Colonic mucosa (tissue), 4 donors: ENCODE measurements at places on chromosomes 3 and 15.

DNA sequence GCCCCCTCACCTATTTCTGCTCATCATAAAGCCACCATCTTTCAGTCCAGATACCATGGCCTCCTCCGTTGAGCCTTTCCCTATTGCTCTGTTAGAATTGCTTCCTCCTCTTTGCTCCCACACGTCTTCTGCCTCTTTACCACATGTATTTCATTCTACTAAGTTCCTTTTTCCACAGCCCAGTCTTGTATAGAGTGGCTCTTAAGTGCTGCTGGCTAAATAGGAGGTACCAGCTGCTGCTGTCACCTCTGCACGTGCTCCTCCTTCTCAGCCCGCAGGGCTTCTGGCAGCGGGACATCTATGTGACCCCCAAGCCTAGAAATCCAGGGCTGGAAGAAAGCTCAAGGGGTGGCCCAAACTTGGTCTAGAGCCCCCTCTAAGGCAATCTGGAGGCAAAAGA, 38.8 kb upstream of the PLXND1 start:
- no peaks in the 10 kb centered on the region for H3K27me3 ChIP-seq
- DNase-seq: no peak
- H3K36me3 ChIP-seq: no peaks in the 10 kb centered on the region
- H3K27ac ChIP-seq: no peak overlapping the region

DNA sequence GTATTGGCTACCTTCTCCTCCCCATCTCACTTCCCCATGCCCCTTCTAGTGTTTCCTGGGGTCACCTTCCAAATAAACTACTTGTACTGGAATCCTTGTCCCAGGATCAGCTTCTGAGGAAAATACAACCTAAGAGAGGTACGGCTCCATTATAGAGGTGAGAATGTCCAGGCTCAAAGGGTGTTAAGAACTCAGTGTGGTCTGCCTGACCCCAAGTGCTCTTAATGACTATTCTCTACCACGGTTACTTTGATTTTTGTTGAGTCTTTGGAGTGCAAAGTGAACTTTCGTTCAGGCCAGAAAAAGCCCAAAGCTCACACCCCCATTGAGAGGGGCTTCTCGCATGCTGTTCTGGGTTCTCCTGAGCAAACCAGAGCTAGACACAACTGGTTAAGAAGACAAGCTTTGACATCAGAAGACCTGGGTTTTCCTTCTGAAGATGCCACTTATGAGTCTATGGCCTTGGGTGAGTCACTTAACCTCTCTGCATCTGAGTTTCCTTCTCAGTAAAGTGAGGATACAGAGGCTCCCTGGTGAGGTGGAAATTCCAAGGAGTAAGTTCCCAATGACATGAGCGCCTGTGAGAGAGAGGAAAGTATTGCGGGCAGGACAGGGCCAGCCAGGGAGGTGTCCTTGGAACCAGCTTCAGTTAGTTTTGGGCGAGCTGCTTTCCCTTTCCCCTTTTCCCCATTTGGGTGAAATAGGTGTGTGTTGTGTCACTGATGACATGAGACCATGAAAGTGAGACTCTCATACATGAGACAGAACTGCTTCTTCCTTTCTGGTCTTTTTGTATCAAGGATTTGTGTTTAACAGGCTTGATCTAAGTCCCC, 475.0 kb upstream of the PROK2 start:
- no peak overlapping the region for H3K4me3 ChIP-seq
- no peaks in the 10 kb centered on the region for H3K4me1 ChIP-seq
- no peaks in the 10 kb centered on the region for H3K36me3 ChIP-seq
- DNase-seq: no peak
- no peak overlapping the region for H3K27ac ChIP-seq

- H3K36me3 ChIP-seq: no peaks in the 10 kb centered on the region
- no peaks in the 10 kb centered on the region for H3K27me3 ChIP-seq
- no peaks in the 10 kb centered on the region for H3K4me1 ChIP-seq
- no peak overlapping the region for H3K27ac ChIP-seq
- H3K4me3 ChIP-seq: no peak overlapping the region
These were observed 195.4 kb downstream of the KLF13 start for GRCh38 chr15:31522028-31522427.

- no peaks in the 10 kb centered on the region for H3K36me3 ChIP-seq
- no peak overlapping the region for H3K4me3 ChIP-seq
- H3K27ac ChIP-seq: no peak overlapping the region
- DNase-seq: no peak
- no peaks in the 10 kb centered on the region for H3K4me1 ChIP-seq
These were observed 34.9 kb downstream of the PIK3R4 start for GRCh38 chr3:130711565-130712324.

DNA sequence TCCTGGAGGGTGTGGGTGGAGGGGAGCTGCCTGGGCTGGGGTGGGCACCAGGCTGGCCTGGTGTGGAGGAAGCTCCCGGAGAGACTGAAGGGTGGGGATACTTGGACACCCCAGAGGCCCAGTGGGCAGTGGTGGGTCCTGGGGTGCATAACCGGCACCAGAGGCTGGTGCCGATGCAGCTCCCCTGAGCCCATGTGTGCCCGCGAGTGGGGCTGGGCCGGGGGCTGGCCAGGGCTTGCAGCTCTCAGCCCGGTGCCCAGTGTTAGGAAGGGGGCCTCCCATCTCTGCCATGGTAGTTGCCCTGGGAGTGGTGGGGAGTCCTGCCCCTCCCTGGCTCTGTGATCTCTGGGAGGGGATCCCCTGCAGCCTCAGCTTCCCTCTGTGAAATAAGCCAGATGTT, 9.3 kb downstream of the PLXNA1 start:
- H3K27me3 ChIP-seq: no peaks in the 10 kb centered on the region
- H3K36me3 ChIP-seq: no peaks in the 10 kb centered on the region
- no peak for DNase-seq

- no peak overlapping the region for H3K27ac ChIP-seq
- no peaks in the 10 kb centered on the region for H3K36me3 ChIP-seq
- H3K4me3 ChIP-seq: no peak overlapping the region
- no peaks in the 10 kb centered on the region for H3K27me3 ChIP-seq
These were observed 140.4 kb downstream of the FBN1 start for GRCh38 chr15:48505067-48505466.

DNA sequence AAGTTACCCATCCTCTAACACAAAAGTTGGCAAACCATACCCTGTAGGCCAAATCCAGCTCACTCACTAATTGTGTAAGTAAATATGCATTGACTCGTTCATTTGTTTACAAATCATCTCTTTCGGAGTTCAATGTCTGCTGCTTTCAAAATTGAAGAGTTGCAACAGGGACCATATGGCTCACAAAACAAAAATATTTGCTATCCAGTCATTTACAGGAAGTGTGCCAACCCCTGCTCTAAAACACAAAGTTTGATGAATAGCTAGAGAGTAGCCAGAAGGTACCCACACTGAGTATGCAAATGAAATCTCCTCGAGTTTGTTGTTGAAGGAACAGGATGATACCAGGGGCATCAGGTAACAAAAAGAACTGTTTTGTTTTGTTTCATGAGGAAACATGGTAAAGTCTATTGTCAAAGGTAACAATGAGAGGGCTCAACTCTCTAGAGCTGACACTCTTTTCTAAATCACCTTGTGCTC, 236.2 kb upstream of the THBS1 start:
- no peak for DNase-seq
- H3K27me3 ChIP-seq: no peaks in the 10 kb centered on the region
- H3K4me1 ChIP-seq: no peaks in the 10 kb centered on the region
- H3K27ac ChIP-seq: no peak overlapping the region
- no peaks in the 10 kb centered on the region for H3K36me3 ChIP-seq

- no peaks in the 10 kb centered on the region for H3K36me3 ChIP-seq
- no peaks in the 10 kb centered on the region for H3K4me1 ChIP-seq
- H3K27ac ChIP-seq: peak overlapping the region; percentile 89
- H3K4me3 ChIP-seq: peak overlapping the region; percentile 44
- DNase-seq: no peak
These were observed 1.8 kb downstream of the WWTR1 start for GRCh38 chr3:149655826-149656574.

DNA sequence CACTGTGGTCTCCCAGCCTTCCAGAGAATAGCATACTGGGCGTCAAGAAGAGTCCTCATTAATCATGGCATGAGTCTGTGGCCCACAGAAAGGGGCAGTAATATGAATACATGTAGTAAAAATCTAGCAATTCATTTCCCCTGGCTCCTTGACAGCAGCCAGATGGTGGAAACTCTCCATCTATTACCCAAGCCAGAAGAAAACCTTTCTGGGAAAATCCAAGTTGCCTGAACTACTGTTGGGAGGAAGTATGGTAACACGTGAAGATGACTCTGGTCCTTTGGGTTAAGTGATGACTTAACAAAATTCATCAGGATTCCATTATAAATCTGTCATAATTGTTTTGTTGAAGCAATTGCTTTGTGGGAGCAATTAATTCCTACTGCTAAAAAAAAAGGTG, 530.5 kb downstream of the FHIT start:
- H3K27ac ChIP-seq: no peak overlapping the region
- H3K27me3 ChIP-seq: no peaks in the 10 kb centered on the region
- H3K4me1 ChIP-seq: no peaks in the 10 kb centered on the region

- H3K4me1 ChIP-seq: no peaks in the 10 kb centered on the region
- no peaks in the 10 kb centered on the region for H3K36me3 ChIP-seq
- no peak for DNase-seq
- no peaks in the 10 kb centered on the region for H3K27me3 ChIP-seq
These were observed 53.0 kb downstream of the EFHB start for GRCh38 chr3:19881036-19881435.

GRCh38 chr3:70597312-70597711, 284.9 kb upstream of the MDFIC2 start:
- DNase-seq: no peak
- no peaks in the 10 kb centered on the region for H3K36me3 ChIP-seq
- H3K27ac ChIP-seq: no peak overlapping the region
- no peak overlapping the region for H3K4me3 ChIP-seq
